Right cardiac atrium (tissue), 5 donors: ENCODE measurements at places on chromosomes 6 and 20. TPM values are rescaled to one million over a fixed set of nuclear protein-coding genes. Genes with fewer than 3 reads are reported as not detected.

BPI gene
- 0.28 TPM for total RNA-seq

PRDM13 gene
- total RNA-seq = not detected

OR2H2 gene
- not detected for total RNA-seq

DNAH8 gene
- not detected for total RNA-seq

SPATS1 gene
- not detected for total RNA-seq

FAM184A gene
- 4.3 TPM for total RNA-seq

ENPP3 gene
- total RNA-seq = 0.40 TPM

TMC2 gene
- not detected for total RNA-seq

CYP21A2 gene
- total RNA-seq = 3.2 TPM

ZBTB12 gene
- 3.7 TPM for total RNA-seq

CCR6 gene
- total RNA-seq = not detected

BTNL2 gene
- total RNA-seq = not detected

FAM83B gene
- 6.7 TPM for total RNA-seq

C6orf58 gene
- total RNA-seq = not detected

ELOVL2 gene
- 1.1 TPM for total RNA-seq

EFCAB8 gene
- total RNA-seq = not detected

MATN4 gene
- 0.20 TPM for total RNA-seq

CEP250 gene
- total RNA-seq = 17.9 TPM

RSPH3 gene
- total RNA-seq = 12.1 TPM

C20orf204 gene
- 0.46 TPM for total RNA-seq

PPIL6 gene
- 3.7 TPM for total RNA-seq

HM13 gene
- 80.2 TPM for total RNA-seq

ANKRD66 gene
- not detected for total RNA-seq

AK9 gene
- 12.6 TPM for total RNA-seq

LAMA4 gene
- total RNA-seq = 32.0 TPM

CLIC5 gene
- total RNA-seq = 150 TPM

EDN1 gene
- total RNA-seq = 5.8 TPM

EYA4 gene
- total RNA-seq = 38.2 TPM

TRIM31 gene
- not detected for total RNA-seq

MAPK13 gene
- total RNA-seq = 2.1 TPM

DYNLT2 gene
- total RNA-seq = 0.77 TPM

TGM3 gene
- total RNA-seq = not detected

PKIB gene
- 0.51 TPM for total RNA-seq

FILIP1 gene
- total RNA-seq = 110 TPM

PTGIS gene
- 51.7 TPM for total RNA-seq

OOEP gene
- total RNA-seq = 0.77 TPM

VPS52 gene
- 39.1 TPM for total RNA-seq

TMEM14C gene
- 102 TPM for total RNA-seq
